Central memory CD8-positive, alpha-beta T cell (primary cell): ENCODE measurements at places on chromosomes 2 and 18.
A peak's percentile ranks its signal among the peaks of the same experiment; 100 is the strongest.

- peaks cover 25% of the 10 kb centered on the region for H3K27me3 ChIP-seq
- H3K27ac ChIP-seq = no peak overlapping the region
- no peak overlapping the region for H3K4me3 ChIP-seq
- no peaks in the 10 kb centered on the region for H3K36me3 ChIP-seq
- H3K4me1 ChIP-seq = peaks cover 5% of the 10 kb centered on the region
- DNase-seq = no peak
Measured at GRCh38 chr2:227386630-227387029, 1.1 kb downstream of the SCYGR1 start.

DNA sequence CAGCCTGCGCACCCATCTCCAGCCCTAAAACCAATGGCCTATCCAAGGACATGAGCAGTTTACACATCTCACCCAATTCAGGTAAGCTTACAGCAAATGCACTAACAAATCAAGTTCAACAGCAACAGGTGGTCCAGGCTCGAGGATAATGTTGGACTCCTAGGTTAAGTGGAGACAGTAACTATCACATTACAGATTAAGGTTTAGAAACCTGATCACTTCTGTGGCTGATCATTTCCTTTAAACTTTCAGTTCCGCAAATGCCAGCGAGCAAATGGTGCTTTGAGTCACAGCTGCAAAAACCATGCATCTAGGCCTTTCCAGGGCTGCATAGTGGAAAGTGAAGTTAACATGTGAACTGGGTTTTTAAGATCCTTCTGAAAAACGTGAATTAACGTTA is 259.4 kb downstream of the GBX2 start:
- peaks cover 1% of the 10 kb centered on the region for H3K36me3 ChIP-seq
- no peaks in the 10 kb centered on the region for H3K4me1 ChIP-seq

DNA sequence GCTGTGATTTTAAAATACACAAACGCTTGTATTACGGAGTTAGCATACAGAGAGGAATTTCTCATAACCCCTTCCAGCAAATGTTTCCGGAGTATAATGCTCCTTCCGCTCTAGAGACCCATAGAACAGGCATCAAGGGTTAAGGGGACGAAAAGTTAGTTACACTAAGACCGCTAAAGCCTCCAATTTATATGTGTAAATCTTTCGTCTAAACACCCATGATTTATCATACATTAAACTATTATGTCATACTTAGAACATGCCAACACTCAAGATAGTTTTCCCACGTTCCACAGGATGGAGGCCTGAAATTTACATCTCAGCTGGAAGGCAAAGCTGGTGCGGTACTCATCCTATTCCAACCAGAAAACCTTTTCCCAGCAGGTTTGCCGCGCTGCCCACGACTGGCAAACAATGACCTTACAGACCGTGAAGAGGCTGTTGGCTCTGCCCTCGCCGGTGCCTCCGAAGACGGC is 650 bp downstream of the ORMDL1 start:
- H3K4me3 ChIP-seq = peak overlapping the region; percentile 85
- no peaks in the 10 kb centered on the region for H3K27me3 ChIP-seq
- DNase-seq = no peak
- peak overlapping the region; percentile 92 for H3K27ac ChIP-seq
- peaks cover 52% of the 10 kb centered on the region for H3K4me1 ChIP-seq
- H3K36me3 ChIP-seq = peaks cover 40% of the 10 kb centered on the region

GRCh38 chr2:202592566-202592965 is 42.2 kb upstream of the FAM117B start:
- H3K27ac ChIP-seq = no peak overlapping the region
- no peak overlapping the region for H3K4me3 ChIP-seq
- H3K36me3 ChIP-seq = no peaks in the 10 kb centered on the region
- H3K27me3 ChIP-seq = no peaks in the 10 kb centered on the region
- DNase-seq = no peak

GRCh38 chr2:109213646-109214433 is 84.8 kb downstream of the SH3RF3 start:
- H3K27me3 ChIP-seq = peaks cover 100% of the 10 kb centered on the region
- peaks cover 11% of the 10 kb centered on the region for H3K36me3 ChIP-seq
- H3K4me1 ChIP-seq = peaks cover 58% of the 10 kb centered on the region
- peak; percentile 59 for DNase-seq
- peak overlapping the region; percentile 69 for H3K27ac ChIP-seq

DNA sequence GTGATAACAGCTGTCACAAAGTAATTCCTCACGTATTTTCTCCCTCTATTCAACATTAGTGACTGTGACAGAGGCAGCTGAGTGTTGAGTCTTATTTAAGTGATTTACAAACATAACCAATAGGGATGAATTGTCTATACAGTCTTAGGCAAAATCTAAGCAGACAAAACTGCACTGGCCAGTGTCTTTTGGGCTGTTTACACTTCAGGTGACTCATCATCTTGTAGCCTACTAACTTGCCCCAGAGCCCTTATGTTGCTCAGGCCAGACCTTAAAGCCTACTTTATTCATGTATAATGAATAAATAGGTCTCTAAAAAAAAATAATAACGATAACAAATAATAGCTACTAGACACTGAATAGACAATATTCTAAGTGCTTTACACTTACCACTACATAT is 17.2 kb downstream of the THOC1 start:
- no peaks in the 10 kb centered on the region for H3K4me1 ChIP-seq
- DNase-seq = no peak
- no peaks in the 10 kb centered on the region for H3K27me3 ChIP-seq
- no peak overlapping the region for H3K27ac ChIP-seq
- H3K4me3 ChIP-seq = no peak overlapping the region

- peaks cover 55% of the 10 kb centered on the region for H3K4me1 ChIP-seq
- peaks cover 6% of the 10 kb centered on the region for H3K36me3 ChIP-seq
- peak overlapping the region; percentile 91 for H3K27ac ChIP-seq
Measured at GRCh38 chr2:230864122-230864604, 579 bp upstream of the ITM2C start.

- H3K36me3 ChIP-seq = no peaks in the 10 kb centered on the region
- DNase-seq = no peak
- H3K4me3 ChIP-seq = no peak overlapping the region
- H3K27ac ChIP-seq = no peak overlapping the region
- H3K4me1 ChIP-seq = no peaks in the 10 kb centered on the region
- H3K27me3 ChIP-seq = peaks cover 57% of the 10 kb centered on the region
Measured at GRCh38 chr2:86357392-86357963, 20.1 kb upstream of the REEP1 start.

- H3K27me3 ChIP-seq = no peaks in the 10 kb centered on the region
- no peak overlapping the region for H3K27ac ChIP-seq
- H3K4me3 ChIP-seq = no peak overlapping the region
- H3K4me1 ChIP-seq = no peaks in the 10 kb centered on the region
- no peaks in the 10 kb centered on the region for H3K36me3 ChIP-seq
Measured at GRCh38 chr2:18527326-18527725, 33.1 kb downstream of the RDH14 start.

DNA sequence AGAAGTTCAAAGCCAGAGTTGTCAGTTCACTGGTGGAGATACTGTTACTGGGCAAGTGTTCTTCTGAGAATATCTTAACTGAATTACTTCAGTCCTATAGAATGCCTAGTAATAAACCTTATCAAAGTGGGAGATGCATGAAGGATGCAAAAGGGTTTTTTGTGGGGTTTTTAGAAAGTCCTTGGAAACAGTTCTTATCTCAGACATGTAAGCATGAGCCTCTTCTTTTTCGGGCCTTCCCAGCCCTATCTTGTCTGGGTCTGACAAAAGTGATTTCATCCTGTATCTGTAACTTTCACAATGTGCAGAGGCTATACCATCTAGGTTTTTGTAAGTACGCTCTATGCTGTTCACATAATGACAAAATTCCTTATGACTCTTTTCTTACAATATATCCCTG is 255.5 kb downstream of the MYO3B start:
- peaks cover 49% of the 10 kb centered on the region for H3K4me1 ChIP-seq
- no peak overlapping the region for H3K4me3 ChIP-seq
- H3K27me3 ChIP-seq = no peaks in the 10 kb centered on the region
- H3K36me3 ChIP-seq = peaks cover 6% of the 10 kb centered on the region
- DNase-seq = no peak
- H3K27ac ChIP-seq = peak overlapping the region; percentile 87

GRCh38 chr2:211429256-211429920 is 873.0 kb downstream of the CPS1 start:
- no peaks in the 10 kb centered on the region for H3K4me1 ChIP-seq
- H3K27me3 ChIP-seq = no peaks in the 10 kb centered on the region
- H3K27ac ChIP-seq = no peak overlapping the region

GRCh38 chr2:172921532-172922236 is 154.0 kb upstream of the MAP3K20 start:
- peaks cover 77% of the 10 kb centered on the region for H3K27me3 ChIP-seq
- no peaks in the 10 kb centered on the region for H3K36me3 ChIP-seq
- no peaks in the 10 kb centered on the region for H3K4me1 ChIP-seq
- no peak for DNase-seq

DNA sequence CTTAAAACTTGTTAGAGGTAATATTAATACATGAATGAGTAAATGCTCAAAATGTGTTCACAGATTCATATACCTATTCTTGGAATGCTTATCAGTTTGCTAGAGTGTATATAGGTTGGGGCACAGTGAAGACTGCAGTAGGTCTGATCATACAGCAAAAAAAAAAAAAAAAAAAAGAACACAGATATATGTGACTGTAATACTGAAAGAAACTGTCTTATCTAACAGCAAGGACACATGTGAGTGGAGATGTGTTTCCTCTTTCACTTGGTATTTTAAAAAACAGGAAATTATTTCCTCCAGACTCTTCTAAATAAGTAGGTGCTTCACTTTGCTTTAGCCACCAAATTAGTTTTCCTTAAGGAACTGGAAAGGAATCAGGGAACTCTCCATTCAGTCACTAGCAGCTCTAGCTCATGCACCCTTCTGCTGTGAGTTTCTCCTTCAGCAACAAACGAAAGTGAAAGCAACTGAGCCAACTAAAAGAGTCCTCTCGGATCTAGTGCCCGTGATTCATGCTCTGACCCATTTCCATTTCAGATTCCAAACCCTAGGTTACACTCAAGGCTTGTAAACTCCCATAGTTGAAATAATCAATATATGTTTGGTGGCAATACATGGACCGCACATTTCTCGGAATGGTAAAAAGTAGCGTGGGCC is 98.5 kb downstream of the DSEL start:
- no peaks in the 10 kb centered on the region for H3K4me1 ChIP-seq
- no peaks in the 10 kb centered on the region for H3K27me3 ChIP-seq
- peak overlapping the region; percentile 51 for H3K4me3 ChIP-seq
- H3K27ac ChIP-seq = no peak overlapping the region

DNA sequence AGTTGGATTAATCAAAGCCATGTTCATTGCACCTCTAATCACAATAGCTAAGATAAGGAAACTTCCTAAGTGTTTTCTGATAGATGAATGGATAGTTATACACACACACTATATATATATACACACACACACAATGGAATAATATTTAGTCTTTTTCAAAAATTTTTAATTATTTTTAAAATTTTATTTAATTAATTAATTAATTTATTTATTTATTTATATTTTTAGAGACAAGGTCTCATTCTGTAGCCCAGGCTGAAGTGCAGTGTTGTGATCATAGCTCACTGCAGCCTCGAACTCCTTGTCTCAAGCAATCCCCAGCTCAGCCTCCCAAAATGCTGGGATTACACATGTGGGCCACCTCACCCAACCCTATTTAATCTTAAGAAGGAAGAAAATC is 481.0 kb upstream of the TNP1 start:
- no peak for DNase-seq
- H3K36me3 ChIP-seq = no peaks in the 10 kb centered on the region
- no peak overlapping the region for H3K27ac ChIP-seq
- H3K4me1 ChIP-seq = no peaks in the 10 kb centered on the region
- H3K27me3 ChIP-seq = no peaks in the 10 kb centered on the region
- H3K4me3 ChIP-seq = no peak overlapping the region

- H3K27me3 ChIP-seq = peaks cover 58% of the 10 kb centered on the region
- no peak for DNase-seq
- H3K4me3 ChIP-seq = no peak overlapping the region
Measured at GRCh38 chr18:2301316-2301715, 270.0 kb downstream of the METTL4 start.

- no peaks in the 10 kb centered on the region for H3K4me1 ChIP-seq
- H3K36me3 ChIP-seq = peaks cover 14% of the 10 kb centered on the region
- no peak overlapping the region for H3K4me3 ChIP-seq
- H3K27me3 ChIP-seq = no peaks in the 10 kb centered on the region
Measured at GRCh38 chr2:43343573-43344304, 117.3 kb upstream of the ZFP36L2 start.

DNA sequence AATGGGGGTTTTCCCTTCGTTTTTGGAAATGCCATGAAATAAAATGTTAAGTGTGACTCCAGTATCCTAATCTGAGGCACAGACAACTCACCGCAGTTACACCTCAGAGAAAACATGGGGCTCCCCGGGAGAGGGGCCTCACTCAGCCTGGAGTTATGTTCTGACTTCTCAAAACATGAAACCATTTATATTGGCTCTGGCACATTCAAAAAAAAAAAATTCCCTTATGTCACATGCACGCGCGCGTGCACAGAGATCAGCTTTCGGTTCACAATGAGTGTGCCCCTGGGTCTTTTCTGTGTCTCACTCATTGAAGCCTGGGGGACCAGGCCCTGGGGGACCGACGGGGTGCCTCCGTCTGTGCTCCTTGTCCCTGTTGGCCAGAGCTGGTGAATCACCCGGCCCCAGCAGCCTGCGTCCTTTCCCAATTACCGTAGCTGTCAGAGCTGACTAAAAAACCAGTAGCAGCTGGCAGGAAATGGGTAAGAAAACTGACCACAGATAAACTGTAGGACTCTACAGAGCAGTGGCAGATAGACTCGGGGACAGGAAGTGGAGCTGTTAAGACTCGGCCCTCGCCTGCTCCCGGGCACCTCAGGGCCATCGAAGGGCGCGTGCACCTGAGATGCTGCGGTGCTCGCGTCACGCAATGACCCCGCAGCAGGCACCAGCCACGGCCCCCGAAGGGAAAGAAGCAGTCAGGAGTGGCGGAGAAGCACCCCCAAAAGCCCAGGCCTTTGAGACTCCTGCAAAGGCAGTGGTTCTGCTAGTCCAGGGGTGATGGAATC is 138.3 kb upstream of the ID2 start:
- no peaks in the 10 kb centered on the region for H3K27me3 ChIP-seq
- peaks cover 72% of the 10 kb centered on the region for H3K4me1 ChIP-seq
- H3K27ac ChIP-seq = peak overlapping the region; percentile 93
- peak overlapping the region; percentile 75 for H3K4me3 ChIP-seq
- peaks cover 2% of the 10 kb centered on the region for H3K36me3 ChIP-seq

DNA sequence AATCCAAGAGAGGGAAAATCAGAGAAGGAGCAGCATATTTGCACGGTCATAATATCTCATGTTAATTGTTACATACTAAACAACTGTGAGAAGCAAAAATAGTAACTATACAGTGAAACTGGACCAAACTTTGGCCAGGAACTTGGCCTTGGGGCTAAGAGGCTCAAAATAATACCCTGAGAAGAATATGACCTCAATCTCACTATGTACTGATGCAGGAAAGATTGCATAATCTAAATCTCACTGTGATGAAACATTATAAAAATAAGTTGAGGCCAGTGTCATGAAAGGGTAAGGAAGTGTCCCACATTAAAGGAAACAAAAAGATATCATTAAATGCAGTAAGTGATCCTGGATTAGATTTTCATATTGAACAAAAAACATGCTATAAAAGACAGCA is 36.5 kb downstream of the ZRANB3 start:
- no peaks in the 10 kb centered on the region for H3K27me3 ChIP-seq
- H3K4me1 ChIP-seq = no peaks in the 10 kb centered on the region
- no peak for DNase-seq
- peaks cover 2% of the 10 kb centered on the region for H3K36me3 ChIP-seq
- H3K4me3 ChIP-seq = no peak overlapping the region
